Cortex of kidney (tissue), 1 donor: ENCODE measurements at places on chromosomes 11 and 22.

- DNase-seq, result no peak
These were observed 20.2 kb downstream of the CHST1 start for GRCh38 chr11:45644981-45645889.

DNA sequence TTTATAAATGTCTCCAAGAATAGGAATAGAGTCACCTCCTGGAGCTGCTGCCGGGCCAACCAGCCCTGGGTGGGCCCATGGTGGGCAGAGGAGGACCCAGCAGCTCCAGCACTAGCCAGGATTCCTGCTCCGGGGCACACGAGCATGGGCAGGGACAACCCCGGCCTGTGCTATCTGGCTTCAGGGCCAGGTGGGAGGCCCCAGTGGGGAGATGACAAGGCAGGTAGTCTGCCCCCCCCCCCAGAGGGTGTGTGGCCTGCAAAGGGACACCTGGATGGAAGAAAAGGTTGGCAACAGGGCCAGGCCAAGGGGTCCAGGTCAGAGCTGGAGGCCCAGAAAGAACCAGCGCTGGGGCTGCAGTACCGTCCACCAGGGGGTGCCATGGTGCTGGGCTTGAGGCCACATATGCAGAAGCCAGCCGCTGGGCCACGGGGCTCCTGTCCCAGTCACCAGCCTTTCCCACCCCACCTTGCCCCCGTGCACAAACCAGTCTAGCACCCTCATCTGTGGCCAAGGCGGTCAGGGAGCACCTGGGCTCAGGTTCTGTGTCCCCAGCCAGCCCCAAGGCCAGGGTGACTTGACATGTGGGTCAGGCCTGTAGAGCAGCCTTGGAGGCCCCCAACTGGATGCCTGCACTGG is 3.4 kb downstream of the TSPAN32 start:
- DNase-seq, result no peak

GRCh38 chr11:101617735-101618332 is 34.0 kb upstream of the TRPC6 start:
- DNase-seq, result no peak

GRCh38 chr22:23826510-23827350 is 12.1 kb downstream of the DERL3 start:
- no peak for DNase-seq

GRCh38 chr11:6040874-6041273 is 10.3 kb upstream of the OR56A1 start:
- DNase-seq, result no peak

- no peak for DNase-seq
These were observed 11.0 kb upstream of the SLC5A4 start for GRCh38 chr22:32265882-32266767.

DNA sequence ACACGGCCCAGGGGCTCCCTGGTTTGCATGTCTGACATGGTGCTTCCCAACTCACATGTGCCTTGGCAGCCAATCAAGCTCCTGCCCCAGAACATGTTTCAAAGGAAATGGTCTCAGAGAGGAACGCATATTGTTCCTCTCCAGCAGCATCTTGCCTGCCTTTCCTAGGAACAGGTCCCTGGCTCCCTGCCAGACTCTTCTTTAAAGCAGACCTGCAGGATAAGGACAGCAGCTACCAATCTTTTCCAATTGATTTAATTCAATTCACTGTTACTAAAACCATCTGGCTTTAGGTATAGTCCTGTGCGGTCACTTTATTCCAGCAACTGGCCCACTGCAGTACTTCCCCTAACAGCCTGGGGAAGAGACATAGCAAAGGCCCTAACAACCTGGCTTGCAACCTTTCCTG is 79.9 kb downstream of the AMBRA1 start:
- DNase-seq, result no peak

DNA sequence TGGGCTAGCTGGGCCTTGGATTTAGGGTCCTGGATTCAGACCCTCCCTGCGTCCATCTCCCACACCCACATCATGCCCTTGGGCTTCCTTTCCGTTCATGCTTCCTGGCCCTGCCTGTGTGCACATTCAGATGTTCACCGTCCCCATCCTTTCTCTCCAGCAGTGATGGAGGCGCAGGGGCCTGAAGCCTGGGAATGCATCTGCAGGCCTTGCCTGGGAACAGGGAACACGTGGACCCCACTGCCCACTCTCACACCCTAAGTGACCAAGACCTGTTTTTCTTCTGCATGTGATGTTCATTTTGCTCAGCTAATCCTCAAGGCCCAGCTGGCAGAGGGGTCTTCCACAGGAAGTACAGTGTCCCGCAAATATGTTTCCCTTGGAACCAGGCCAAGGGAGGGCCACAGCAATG is 91.6 kb upstream of the PARVA start:
- no peak for DNase-seq

GRCh38 chr11:46047520-46047919 is 73.7 kb downstream of the PHF21A start:
- no peak for DNase-seq

- DNase-seq, result no peak
These were observed 139.4 kb downstream of the SPATA19 start for GRCh38 chr11:133705873-133706272.

DNA sequence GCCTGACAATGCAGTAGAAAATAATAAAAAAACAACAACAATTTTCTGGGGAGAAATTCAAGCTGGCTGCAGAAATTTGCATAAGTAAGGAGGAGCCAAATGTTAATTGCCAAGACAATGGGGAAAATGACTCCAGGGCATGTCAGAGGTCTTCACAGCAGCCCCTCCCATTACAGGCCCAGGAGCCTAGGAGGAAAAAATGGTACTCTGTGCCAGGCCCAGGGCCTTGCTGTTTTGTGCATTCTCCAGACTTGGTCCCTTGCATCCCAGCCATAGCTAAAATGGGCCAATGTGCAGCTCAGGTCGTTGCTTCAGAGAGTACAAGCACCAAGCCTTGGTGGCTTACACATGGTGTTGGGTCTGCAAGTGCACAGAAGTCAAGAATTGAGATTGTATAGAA is 45.5 kb downstream of the MS4A2 start:
- no peak for DNase-seq

DNA sequence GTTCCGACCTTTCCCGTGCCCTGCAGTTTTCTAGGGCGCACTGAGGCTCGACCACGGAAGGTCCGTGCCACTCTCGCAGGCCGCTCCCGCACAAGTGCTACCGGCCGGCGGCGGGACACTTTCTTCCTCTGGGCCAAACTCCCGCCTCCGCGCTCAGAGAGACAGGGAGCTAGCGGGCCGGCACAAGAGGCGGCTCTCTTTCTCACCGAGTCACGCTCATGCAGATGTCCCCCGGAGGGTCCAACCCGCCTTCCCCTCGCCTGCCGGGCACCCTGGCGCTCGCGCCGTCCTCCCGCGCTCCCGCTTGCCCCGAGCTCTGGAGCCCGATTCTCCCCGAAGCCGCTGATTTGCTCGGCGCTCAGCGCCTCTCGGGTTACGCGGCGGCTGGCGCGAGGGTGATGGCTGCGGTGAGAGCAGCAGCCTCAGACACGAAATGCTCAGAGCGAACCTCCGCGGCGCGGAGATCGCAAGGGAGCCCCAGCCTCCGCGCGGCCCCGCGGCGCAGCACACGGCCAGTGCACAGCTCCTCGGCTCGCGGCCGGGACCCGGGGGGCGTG is 1.0 kb downstream of the LMO1 start:
- no peak for DNase-seq

DNA sequence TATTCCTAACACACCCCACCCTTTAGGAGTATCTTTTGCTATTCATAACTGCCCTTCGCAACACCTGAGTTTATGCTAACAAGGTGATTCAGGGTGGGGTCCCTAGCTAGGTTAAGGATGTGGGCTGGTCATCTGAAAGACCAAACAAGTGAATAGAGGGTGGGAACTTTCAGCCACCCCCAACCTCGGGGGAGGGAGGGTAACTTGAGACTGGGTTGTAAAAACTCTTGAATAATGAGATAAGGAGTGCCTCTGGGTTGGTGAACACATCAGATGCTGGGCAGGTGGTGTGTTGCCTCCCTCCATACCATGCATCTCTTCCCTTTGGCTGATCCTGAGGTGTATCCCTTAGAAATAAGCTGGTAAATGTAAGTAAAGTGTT is 111.5 kb downstream of the SWAP70 start:
- no peak for DNase-seq
